ENCODE measurements at places on chromosomes 12 and 14.

- DNase-seq = no peak
Observed at GRCh38 chr14:104686624-104687517, 2.5 kb upstream of the INF2 start.

DNA sequence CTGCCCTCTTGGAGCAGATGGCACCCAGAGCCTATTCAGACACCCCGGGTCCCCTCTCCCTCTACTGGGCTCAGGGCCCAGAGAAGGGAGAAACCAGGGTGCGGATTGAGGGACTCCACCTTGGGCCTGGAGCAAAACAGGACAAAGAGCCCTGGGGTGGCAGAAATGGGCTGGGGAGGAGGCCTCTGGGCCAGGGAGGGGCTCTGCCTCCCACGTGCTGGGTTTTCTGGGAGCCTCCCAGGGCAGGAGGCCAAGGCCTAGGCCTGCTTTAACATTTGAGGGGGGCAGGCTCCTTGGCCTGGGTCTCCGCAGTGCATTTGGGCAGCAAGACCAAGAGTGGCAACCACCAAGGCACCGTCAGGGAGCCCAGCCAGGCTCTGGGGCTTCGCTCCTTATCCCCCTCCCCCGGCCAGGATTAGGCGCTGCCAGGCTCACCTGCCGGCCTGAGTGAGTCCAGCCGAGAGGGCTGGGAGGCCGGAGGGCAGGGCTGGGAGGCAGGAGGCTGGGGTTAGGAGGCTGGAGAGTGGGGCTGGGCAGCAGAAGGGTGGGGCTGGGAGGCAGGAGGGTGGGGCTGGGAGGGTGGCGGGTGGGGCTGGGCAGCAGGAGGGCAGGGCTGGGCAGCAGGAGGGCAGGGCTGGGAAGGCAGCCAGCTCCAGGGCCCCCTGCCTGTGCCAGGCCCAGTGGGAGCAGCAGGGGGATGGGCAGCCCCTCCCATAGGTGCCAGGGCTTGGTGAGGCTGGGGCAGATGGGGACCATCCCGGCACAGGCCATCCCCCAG, 101.8 kb upstream of the EIF5 start:
- DNase-seq = peak; percentile 64

- no peak for DNase-seq
Observed at GRCh38 chr14:73246387-73247150, 9.3 kb downstream of the PAPLN start.

DNA sequence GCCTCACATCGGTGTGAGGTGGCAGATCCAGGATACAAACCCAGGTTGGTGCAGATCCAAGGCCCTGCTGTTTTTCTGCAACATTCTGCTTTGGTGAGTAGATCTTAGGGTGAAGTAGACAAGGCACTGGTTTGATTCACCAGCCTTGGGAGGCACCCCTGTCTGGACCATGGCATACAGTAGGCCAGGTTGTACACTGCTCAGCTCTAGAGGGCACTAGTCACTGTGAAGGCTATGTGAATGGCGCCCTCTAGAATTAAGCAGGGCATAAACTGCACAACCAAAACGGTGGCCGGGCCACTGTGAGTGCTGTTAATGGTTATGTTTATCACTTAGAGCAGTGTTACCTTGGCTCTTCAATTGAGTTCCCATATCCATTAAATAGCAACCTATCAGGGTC, 280.6 kb upstream of the PWP1 start:
- peak; percentile 84 for DNase-seq

DNA sequence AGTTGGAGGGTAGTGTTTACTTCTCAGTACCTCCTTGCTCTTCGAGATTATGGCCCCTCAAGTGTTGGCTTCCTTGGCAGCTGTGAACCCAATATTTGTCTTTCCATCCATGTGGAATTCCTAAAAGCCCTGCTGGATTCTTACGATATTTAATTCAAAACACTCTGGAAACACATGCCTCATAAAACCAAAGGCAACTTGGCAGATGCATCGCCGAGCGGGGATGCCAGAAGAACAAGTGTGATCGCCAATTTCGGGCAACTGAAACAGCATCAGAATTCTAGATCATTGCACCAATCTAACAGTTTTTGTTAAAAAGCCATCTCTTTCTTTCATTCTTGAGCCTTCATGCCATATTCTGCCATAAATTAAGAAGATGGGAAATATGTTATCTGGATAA, 934.4 kb downstream of the AACS start:
- no peak for DNase-seq

- DNase-seq = no peak
Observed at GRCh38 chr12:66063916-66064315, 66.6 kb downstream of the LLPH start.

- no peak for DNase-seq
Observed at GRCh38 chr12:75704664-75705063, 193.3 kb upstream of the KRR1 start.

- DNase-seq = no peak
Observed at GRCh38 chr12:104570174-104570907, 113.6 kb downstream of the CHST11 start.

- DNase-seq = no peak
Observed at GRCh38 chr14:50383618-50384225, 13.0 kb downstream of the CDKL1 start.

GRCh38 chr14:68956724-68957123, 22.4 kb downstream of the ACTN1 start:
- no peak for DNase-seq

- DNase-seq = no peak
Observed at GRCh38 chr12:90020014-90020413, 311.4 kb upstream of the ATP2B1 start.

- no peak for DNase-seq
Observed at GRCh38 chr12:12202105-12202504, 64.7 kb downstream of the LRP6 start.

GRCh38 chr12:121796855-121797751, 3.6 kb upstream of the RHOF start:
- DNase-seq = peak; percentile 98
